ENCODE measurements at places on chromosomes 12 and 14.

DNA sequence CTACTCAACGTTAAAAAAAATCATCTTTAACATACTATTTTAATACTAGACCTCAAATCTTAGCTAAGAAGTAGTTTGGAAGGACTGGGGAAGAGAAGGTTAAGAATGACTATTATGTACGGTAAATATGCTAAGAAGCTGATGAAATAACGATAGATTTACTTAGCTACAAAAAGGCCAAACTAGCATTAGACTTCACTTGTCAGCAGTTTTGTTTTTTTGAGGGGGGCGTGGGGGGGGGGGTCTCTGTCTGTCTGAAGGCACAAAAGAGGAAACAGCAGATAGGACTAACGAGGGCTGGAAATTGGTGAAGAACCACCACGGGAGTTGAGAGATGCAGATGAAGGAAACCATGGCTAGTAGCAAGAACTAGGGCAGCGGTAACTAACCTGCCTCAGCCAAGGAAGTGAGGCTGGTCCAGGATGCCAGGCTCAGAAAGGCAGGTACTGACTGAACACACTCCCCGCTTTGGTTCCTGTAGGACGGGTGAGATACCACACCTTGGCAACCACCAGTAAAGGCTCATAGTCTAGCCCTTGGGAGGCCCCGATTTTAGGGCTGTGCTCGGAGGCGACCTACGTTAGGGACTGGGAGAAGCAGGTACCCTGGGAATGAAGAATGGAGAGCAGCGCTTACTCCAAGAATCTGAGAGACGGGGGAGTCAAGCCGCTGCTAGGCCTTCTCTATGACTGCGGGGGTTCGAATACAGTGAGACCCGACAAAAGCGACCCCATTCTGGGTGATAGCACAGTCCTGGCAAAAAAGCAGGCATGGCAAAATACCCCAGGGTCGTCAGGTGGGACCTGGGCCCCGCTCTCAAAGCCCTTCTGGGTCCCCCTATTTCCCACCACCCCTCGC, 675 bp downstream of the NEDD8 start:
- DNase-seq: no peak

DNA sequence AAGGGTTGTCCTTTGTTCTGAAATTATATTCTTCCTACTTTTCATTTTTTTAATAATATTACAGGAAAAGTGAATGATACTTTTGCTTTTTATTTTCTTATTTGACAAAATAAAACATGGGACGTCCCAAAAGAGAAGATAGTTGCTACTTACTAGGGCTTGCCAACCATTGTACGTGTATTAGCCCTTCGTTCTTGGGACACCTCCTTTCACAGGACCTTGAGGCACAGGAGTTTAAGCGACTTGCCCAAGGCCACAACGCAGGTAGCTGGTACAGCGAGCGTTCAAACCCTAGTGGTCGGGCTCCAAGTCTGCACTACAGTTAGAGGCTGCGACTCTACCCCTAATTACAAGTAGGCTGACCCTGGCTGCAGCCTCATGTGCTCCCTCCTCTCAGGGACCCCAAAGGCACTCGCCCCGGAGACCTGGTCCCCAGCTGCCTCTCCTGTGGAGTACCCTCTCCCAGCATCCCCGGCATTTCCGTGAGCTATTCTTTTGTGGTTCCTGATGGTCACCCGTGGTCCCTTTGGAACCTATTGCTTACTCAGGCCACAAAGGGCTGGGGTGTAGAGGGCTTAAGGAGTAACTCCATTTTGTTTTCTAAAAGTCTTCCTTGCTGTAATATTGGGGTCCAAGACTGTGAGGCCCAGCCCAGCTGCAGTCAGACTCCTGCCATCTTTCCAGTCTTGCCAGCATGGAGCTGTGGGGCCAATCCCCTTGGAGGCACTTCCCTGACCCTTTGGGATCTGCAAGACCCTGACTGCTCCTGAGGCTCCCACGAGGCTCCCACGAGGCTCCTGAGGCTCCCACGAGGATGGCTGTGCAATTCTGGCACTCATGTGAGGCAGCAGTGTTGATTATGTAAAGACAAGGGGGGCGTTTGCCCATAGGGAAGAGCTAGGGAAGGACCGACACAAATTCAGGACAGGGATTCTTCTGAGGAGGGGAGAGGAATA, 49.7 kb downstream of the IQSEC3 start:
- no peak for DNase-seq

- DNase-seq: no peak
Measured at GRCh38 chr12:1199700-1200099, 208.7 kb downstream of the ERC1 start.

GRCh38 chr14:77976591-77976990, 176.7 kb downstream of the ADCK1 start:
- DNase-seq: no peak

DNA sequence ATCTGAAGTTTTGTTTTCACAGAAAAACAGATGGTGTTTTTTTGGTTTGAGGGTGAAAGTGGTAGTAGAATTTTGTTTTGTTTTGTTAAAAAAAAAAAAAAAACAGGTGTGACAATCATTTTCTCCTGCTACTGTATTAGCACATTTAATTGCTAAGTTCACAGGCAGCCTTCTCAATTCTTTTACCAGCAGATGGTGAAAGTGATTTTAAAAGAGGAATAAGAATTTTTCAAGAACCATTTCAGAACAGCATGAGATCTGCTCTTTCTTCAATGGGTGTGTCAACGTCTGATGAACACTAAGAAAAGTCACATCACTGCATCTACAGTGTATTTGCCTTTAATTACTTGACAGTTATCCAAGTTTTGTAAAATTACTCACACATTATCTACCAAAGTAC, 303.7 kb upstream of the USP15 start:
- no peak for DNase-seq

DNA sequence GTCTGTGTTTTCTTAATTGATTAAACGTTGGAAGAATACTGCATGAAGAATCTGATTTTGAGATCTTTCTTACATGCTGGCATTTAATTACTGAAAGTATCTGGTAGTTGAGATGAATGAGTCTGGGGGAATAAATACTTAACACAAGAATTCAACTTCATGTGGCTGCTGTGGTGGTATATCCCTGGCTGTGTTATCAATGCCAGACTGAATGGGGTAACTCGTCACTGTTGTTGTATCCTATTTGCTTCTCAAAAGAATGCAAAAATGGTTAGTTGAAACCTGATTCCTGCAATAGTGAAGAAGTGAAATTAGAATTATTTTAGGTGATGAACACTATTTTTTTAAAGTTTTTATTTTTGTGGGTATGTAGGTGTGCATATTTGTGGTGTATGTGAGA, 72.5 kb downstream of the HMGA2 start:
- no peak for DNase-seq

GRCh38 chr12:88401155-88401554, 179.1 kb downstream of the KITLG start:
- DNase-seq: no peak

DNA sequence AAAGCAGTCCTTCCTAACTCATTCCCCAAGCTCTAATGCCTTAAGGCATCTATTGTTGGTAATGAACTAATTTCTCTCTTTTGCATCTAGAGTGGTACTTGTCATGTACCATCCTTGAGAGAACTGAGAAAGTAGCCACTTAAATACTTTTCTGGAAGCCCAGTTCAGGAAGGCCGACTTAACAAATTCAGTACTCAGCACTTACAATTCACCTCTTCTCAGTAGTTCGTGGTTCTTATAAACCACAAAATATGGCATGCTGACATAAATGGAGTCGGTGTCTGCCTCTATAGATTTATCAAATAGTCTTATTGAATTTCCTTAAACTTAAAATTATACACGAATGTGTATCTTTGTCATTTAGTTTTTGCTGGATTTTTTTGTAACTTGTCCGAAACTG, 9.4 kb upstream of the COCH start:
- no peak for DNase-seq

DNA sequence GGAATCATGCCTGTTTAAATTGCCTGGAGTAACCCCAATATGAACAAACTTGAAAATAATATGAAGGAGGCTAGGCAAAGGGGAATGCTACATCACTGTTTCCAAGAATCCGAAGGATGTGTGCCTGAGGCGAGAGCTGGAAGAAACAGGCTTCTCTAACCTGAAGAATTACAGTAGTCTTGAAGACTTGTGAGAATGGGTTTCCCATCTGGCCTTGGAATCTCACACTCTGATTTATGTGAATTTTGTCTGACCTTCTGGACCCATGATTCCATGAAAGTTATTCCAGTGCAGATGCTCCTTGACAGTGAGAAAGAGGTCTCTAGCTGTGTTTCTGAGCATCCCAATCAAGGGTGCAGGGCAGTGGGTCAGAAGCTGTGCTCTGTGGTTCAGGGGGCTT, 122.1 kb upstream of the PARP11 start:
- DNase-seq: no peak

GRCh38 chr12:96436366-96437170, 36.3 kb upstream of the CDK17 start:
- DNase-seq: no peak

DNA sequence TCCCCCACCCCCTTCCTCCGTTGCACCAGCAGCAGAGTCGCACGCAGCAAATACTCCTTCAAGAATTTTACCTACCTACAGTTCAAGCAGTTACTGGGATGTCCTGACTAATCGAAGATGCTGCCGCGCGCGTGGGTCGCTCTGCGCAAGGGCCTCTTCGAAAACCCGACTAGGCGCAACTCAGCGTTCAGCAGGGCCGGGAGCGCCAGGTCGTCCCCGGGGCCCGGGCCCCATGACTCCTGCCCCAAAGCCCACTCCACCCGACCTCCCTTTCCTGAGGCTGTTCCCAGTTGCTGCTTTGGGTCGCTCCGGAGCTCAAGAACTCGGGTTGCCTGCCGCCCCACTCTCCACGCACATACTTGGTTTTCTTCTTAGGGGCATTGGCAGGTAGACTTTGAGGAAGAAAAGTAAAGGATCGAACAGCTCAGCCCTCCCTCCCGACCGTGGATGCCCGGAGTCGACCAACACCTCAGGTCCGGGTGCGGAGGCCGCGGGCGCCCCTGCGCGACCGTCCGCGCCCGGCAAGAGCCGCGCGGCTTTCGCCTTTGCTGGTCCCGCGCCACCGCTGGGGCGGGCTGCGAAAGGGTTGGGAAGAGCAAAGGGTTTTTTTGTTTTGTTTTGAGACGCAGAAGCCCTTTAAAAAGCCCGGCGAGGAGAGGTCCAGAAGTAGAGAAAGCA, 1.9 kb downstream of the BMP4 start:
- no peak for DNase-seq

GRCh38 chr12:71107936-71108335, 49.9 kb downstream of the TSPAN8 start:
- DNase-seq: no peak

DNA sequence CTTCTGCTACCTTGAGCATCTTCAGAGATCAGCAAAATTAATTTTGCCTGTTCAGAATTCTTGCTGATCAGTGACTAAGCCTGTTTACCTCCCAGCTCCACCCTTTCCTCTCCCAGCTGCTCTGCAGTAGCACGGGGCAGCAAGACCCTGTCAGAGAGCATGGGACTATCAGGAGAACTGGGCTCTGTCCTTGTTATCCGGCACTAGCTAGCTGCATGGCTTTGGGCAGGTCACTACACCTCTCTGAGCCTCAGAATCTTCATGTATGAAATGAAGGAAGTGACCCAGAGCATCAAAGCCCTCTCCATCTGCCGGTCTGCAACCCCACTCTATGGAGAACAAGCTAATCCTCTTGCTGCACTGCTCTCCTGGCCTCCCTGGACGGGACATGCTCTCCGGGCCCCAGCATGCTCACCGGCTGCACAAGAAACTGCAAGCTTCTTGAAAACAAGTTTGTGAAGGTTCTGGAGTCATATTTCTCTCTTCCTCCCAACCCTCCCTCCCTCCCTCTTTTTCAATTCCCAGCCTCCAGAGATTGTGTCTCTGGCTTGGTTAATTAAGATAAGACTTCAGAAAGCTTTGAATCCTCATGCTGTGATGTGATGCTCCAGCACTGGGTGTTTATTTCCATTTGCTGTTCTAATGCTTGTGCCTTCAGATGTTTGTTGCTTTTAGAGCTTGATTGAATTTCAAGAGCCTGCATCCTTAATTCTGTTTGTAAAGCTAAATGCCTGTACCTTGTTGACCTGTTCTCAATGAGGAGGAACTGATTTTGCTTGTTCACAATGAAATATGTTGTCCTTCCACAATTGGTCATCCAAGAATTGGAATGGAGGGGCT, 101.1 kb downstream of the CRACR2A start:
- DNase-seq: no peak

DNA sequence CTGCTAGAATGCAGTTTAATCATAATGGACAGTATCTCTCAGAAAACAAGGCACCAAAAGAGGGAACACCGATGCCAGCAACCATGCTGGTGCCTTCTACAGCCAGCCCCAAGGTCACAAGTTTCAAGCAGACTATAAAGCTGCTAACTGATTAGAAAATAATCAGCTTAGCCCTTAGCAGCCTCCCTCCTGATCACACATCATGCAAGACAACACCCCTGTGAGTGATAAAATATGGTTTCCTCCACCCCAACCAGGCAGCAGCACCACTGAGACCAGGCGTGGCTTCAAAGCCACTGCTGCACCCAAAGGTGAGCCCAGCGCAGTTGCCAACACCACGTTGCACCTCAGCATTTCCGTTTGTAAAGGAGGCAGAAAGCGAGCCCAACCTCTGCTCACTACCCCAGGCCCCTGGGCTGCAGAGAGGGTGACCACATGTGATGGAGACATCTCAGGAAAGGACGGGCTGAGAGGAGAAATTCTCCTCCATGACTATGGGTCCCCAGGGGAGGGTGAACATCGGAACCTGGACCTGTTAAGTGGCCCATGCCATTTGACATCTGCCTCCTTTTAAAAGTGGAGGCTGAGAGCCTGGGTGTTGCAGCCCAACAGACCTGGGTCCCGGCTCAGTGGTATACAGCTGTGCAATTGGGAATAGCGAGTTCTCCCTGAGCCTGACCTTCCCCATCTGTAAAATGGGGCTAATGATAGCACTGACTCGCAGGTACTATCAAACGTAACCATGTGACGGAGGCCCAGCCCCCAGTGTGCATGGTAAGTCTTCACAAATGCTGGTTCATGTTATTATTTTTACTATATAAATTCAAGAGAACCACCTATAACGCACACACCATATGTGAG, 11.5 kb downstream of the ZFP36L1 start:
- DNase-seq: no peak

DNA sequence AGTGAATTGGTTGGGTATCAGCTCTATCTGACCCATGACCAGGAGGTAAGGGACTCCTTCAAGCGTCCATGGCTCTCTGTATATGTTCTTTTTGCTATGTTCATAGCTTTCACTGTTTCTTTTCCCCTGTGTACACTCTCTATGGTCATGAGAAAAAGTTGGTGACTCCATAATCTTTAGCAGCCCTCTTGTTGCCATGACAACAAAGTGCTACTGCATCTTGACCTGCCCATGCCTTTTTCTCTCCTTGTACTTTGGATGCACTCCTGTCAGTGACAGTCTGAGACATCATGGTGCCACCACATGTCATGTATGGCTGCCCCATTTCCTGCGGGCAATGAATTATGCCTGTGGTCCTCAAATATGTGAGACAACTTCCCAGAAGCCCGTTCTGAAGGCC, 280.2 kb downstream of the TMEM121 start:
- no peak for DNase-seq

GRCh38 chr14:100086361-100086760, 21.1 kb downstream of the EVL start:
- DNase-seq: no peak

DNA sequence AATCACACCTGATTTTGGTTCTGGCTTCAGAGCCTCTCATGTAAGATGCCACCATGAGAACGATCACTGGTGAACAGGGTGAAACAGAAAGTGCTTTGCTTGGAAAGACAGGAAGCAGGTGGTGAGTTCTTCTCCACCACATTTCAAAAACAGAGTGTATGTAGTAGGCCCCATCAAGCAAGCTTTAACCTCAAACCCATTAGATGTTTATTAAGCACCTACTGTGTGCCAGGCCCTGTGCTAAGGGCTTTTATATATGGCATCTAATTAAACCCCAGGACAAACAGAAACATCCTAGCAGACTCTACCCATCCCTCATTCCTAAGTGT, 47.8 kb upstream of the MED13L start:
- no peak for DNase-seq

- DNase-seq: peak; percentile 46
Measured at GRCh38 chr14:49405291-49405690, 180.9 kb downstream of the RPS29 start.

Data from AG04449 (cell line).